Stimulated activated CD8-positive, alpha-beta memory T cell treated with anti-CD3 and anti-CD28 coated beads, Interleukin-2, amount 100 ng/mL, for 48 hours (primary cell): ENCODE measurements at places on chromosomes 16 and 17.

DNA sequence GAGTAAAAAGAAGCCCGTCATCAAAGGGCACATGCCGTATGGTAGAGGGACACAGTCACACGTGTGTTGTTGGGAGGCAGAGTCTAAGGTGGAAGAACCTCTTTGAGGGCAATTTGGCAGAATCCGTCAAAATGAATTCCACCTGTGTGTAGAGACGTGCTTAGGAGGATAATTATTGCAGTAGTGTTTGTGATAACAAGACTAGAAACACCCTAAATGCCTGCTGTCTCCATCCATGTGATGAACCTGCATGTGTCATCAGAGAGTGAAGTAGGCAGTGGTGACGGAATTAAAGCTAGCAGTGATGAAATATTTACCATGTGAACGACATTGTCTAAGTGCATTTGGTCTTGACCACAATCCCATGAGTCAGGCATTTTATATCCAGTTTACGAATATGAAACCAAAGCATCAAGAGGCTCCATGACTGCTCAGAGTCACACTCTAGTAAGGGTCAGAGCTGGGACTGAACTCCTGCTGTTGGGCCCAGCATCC is 61.3 kb upstream of the ADORA2B start:
- DNase-seq = no peak

- no peak for DNase-seq
Observed at GRCh38 chr17:9336817-9337216, 238.8 kb downstream of the STX8 start.

- DNase-seq = peak; percentile 75
Observed at GRCh38 chr17:8745586-8746500, 1.2 kb upstream of the CCDC42 start.

- DNase-seq = no peak
Observed at GRCh38 chr16:54097774-54098173, 188.8 kb downstream of the IRX3 start.

- no peak for DNase-seq
Observed at GRCh38 chr16:66926171-66926947, 1.0 kb upstream of the RRAD start.

DNA sequence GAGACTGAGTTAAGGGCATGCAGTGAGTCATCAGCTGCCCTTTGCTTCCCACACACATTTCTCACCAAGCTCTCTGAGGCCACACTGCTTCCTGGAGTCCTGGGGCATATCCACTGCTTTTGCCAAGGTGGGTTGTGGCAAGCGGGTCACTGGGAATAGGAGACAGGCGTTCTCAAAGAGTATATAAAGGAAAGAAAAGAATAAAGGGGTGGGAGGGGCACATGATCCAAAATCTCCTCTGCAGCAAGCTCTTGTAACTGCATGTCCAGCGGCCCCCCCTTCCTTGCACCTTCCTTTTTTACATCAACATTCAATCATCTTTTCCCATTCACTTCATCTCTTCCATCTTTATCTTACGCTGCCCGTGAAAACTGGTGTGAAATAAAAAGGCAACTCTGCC is 259.1 kb upstream of the RPL38 start:
- DNase-seq = no peak

- peak; percentile 84 for DNase-seq
Observed at GRCh38 chr17:7856811-7857712, at the start of gene NAA38. Gene NAA38, minus strand, starts transcription at chr17:7857559. Its CDS starts 96 bp downstream, at chr17:7857463.

DNA sequence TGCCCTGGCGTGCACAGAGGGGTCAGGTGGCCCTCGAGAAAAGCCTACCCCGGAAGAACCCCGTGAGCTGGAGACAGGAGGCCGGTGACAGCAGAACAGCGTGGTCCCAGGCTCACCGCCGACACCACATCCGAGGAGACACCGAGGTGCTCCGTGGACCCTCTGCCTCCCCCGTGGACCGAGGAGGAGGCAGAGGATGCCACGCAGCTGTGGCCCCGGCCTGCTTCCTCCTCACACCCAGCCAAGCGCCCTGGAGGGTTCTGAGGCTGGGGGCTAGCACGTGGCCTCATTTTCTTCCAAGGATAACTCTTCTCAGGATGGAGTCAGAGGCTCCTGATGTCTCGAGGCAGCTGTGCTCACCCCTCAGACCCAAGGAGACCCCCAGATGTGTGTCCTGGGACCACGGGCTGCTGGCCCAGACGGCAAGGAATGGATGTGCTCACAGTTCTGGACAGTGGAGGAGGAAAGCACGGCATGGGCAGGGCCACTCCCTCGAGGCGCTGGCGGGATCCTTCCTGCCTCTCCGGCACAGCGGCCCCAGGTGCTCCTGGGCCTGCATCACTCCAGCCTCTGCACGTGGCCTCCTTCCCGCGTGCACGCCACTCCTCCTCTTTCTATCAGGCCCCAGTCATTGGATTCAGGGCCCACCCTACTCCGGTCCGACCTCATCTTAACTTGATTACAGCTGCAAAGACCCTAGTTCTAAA is 4.4 kb upstream of the PVALEF start:
- no peak for DNase-seq

DNA sequence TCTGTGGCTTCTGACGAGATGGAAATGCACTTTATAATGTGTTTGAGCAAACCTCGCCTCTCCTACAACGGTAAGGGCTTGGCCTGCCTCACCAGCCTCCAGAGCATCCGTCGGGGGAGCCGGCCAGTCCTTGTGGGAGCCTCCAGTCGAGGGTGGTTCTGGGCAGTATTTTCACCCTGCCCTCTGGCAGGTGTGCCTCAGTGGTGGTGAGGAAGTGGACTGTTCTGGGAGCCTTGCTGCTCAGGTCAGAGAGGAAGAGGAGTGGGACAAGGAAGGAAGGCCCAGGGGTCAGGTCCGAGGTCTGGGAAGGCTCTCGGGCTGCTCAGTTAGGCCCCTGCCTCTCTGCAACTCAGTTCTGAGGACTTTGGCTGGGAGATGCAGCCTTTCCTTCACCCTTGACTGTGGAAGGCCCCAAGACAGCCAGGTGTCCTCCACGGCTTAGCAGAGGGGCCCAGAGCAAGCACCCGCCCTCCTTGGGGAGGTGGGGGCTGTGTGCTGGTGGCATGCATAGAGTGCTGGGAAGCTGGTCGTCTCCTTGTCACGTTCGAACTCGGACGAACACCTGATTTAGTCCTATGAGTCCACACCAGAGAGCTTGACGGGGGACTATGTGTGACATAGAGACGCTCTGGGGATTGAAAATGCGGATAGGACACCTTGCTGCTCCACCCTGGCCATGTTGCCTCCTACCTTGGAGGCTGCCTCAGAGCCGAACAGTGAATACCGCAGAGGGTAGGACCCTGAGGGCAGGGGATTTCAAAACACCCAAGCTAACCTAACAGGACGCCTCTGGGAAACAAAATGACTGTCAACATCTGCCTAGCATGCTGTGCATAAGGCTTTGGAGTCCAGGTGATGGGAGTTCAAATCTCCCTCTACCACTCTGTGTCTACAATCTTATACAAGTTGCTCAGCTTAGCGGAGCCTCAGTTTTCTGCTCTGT is 22.7 kb downstream of the LDHD start:
- no peak for DNase-seq

GRCh38 chr16:69745232-69745612 is 9.5 kb downstream of the NOB1 start:
- DNase-seq = no peak

- DNase-seq = no peak
Observed at GRCh38 chr17:82636626-82637598, 11.3 kb downstream of the WDR45B start.

DNA sequence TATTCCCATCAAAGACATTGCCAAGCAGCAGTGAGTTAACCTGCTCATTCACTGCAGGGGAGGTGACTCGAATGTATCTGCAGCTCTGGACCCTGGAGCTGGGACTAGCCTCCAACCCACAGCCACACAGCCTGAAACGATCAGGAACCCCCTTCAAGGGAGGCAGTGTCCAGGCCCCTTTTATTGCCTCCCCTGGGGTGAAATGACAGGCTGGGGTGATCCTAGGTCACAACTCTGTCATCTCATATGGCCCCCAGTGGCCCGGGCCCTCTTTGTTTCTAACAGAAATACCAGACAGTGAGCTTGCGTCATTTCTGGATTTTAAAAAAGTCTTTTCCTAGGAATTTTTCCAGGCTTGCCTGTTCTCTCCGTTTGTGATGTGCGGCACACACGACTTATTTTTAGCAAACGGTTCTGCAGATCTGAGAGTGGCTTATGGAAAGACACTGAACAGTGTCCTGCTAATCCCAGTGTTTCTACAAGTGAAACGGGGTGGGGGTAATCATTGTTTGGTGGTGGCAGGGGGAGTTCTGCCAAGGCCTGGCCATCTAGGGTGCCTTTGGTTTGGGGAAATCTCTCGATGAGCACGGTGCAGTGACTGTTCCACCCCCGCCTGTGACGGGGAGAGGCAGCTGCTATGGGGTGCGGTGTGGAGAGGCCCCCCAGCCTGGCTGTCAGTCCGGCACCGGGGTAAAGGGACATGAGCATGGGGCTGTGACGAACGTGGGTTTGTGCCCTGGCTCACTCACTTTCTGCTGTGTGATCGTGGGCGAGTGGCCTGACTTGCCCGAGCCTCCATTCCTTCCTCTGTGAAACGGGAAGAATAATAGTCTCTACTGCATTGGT is 27.2 kb downstream of the NAGPA start:
- no peak for DNase-seq

DNA sequence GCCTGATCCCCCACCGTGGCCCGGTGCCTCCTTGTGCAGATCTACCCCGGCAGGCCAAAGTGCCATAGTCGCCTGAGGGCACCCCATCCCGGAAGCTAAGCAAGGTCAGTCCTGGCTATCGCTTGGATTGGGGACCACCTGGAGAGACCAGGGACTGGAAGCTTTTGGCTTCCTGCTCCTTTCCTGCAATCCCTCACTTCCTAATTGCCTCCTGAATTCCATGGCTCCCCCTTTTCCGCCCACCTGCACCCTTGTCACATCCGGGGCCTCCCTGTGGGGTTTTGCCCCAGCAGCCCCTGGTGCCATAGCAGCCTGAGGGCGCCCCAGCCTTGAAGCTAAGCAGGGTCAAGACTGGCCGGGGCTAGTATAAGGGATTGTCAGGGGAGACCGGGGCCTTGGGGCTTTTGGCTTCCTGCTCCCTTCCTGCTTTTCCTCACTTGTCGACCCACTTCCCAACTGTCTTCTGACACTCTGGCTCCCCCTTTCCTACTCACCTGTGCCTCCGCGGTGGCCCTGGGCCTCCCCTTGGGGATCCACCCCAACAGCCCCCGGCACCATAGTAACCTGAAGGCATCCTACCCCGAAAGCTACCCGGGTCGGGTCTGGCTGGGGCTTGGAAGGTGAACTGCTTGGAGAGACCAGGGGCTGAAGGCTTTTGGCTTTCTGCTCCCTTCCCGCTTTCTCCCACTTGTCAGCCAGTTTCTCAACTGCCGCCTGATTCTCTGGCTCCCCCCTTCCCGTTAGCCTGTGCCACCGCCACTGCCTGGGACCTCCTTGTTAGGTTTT is 2293.6 kb downstream of the TP53TG3F start:
- no peak for DNase-seq

- DNase-seq = no peak
Observed at GRCh38 chr16:57175896-57176295, 9.9 kb downstream of the PSME3IP1 start.

GRCh38 chr17:82856361-82856760 is 16.5 kb upstream of the ZNF750 start:
- DNase-seq = no peak

- no peak for DNase-seq
Observed at GRCh38 chr16:85049706-85050305, 22.2 kb downstream of the KIAA0513 start.

DNA sequence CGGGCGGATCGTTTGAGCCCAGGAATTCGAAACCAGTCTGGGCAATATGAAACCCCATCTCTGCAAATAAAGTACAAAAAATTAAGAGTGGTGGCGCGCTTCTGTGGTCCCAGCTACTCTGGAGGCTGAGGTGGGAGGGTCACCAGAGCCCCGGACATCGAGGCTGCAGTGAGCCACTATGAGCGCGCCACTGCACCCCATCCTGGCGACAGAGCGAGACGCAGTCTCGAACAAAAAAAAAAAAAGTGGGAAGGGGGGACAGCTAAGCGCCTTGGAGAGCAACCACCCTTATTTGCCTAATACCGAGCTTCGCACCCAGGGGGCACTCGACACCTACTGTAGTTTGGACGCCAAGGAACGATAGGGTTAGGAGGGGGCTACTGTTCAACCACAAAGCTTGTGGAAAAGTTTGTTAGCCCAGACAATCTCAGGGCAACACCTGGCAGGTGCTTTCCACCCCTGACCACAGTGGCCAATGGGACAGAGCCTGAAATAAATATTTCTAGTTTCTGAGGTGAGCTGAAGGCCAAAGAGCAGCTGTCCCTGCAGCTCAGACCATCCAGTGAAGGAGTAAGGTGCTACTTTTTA is 847 bp upstream of the PSMC3IP start:
- peak; percentile 60 for DNase-seq
